ENCODE measurements at places on chromosomes 3 and 15.
A peak's percentile ranks its signal among the peaks of the same experiment; 100 is the strongest.

DNA sequence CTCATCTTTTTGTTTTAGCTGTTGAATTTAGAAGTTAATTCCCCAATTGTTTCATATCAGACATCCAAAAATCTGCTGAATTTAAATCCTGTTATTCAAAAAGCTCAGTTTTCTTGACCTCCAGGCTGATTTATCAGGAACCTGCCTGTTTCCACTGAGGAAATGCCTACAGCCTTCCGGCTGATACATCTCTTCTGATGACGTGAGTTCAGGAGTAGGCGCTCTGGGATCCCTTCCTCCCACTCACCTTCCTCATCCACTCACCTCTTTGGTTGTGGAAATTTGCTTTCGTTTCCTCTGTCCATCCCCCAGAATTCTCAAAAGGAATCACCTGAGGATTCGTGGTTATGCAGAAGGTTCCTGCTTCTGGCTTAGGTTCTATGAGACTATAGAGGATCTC lies 55.4 kb upstream of the ALDH1A3 start:
- no peak for DNase-seq

DNA sequence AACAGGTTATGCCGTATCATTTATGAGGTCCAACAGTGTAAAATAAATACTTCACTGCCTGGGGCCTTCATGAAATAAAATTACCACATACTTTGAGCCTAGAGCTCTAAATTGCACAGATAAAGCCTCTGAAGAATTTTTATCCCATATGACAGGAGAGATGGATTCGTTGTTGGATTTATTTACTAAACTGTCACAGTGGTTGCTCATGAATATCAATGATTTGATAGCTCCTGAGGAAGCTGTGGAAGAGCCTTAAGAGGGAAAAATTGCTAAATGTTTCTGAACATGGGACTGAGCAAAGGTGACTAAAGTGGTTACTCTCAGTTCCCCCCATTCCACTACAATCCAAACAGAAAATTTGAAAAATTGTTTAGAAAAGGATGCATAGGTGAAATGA lies 558.9 kb upstream of the IL12A start:
- no peak for DNase-seq

- DNase-seq: no peak
Measured at GRCh38 chr15:72491768-72492167, 17.6 kb downstream of the ARIH1 start.

- DNase-seq: no peak
Measured at GRCh38 chr3:116877968-116878367, 168.4 kb downstream of the TUSC7 start.

DNA sequence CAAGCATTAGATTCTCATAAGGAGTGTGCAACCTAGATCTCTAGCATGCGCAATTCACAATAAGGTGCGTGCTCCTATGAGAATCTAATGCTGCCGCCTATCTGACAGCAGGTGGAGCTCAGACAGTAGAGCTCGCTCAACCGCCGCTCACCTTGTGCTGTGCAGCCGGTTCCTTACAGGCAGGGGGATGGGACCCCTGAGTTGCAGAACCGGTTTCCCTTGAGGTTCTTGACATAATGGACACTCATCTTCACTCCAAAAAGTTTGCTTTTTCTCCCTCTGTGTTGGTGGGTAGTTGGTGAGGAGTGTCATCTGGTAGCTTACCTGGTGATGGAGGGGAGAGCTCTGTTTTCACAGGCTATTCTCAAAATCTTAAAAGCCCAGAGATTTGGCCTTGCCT lies 324.0 kb upstream of the TBL1XR1 start:
- DNase-seq: peak; percentile 75

GRCh38 chr3:56118968-56119367 lies 349.3 kb downstream of the ERC2 start:
- DNase-seq: no peak

DNA sequence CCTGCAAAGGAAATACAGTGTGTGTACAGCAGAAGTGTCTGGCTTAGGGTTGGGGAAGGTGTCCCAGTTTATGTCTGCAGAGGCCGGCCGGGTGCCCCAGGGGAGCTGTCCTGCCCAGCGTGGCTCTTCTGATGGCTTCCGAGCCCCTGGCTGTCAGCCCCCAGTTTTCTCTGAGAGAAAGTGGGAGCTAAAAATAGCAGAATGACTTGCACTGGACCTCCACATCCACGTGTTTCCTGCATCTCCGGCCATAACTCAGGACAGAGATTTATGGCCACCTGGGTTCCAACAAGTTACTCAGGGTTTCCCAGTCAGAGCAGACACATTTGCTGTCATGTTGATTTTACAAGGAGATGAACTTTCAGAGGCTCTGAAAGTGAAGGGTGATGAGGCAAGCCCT lies 192.0 kb downstream of the ATP10A start:
- DNase-seq: no peak

- no peak for DNase-seq
Measured at GRCh38 chr3:77898621-77899020, 858.7 kb downstream of the ROBO2 start.

GRCh38 chr3:183692436-183692835 lies 5.2 kb upstream of the YEATS2 start:
- DNase-seq: no peak

- no peak for DNase-seq
Measured at GRCh38 chr3:160980740-160981139, 124.4 kb downstream of the B3GALNT1 start.

- DNase-seq: no peak
Measured at GRCh38 chr3:186368176-186368575, 6.1 kb upstream of the DGKG start.

DNA sequence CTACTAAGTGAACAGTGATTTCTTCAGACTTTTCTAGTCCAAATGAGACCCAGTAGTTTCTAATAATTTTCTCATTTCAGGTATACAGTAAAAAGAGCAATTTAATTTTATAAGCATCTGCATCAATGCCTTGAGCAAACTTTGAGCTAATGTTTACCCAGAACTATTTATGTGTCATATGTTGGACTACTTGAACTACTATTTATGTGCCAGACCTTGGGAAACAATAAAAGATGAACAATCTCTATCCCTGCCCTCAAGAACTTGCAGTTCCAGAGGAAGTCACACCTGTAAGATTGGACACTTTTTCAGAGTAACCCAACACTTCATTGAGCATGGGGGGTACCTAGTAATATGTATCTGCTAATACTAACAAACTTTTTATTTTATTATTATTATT lies 2.3 kb upstream of the UBE3A start:
- no peak for DNase-seq

GRCh38 chr3:41863024-41863423 lies 98.9 kb downstream of the ULK4 start:
- no peak for DNase-seq

DNA sequence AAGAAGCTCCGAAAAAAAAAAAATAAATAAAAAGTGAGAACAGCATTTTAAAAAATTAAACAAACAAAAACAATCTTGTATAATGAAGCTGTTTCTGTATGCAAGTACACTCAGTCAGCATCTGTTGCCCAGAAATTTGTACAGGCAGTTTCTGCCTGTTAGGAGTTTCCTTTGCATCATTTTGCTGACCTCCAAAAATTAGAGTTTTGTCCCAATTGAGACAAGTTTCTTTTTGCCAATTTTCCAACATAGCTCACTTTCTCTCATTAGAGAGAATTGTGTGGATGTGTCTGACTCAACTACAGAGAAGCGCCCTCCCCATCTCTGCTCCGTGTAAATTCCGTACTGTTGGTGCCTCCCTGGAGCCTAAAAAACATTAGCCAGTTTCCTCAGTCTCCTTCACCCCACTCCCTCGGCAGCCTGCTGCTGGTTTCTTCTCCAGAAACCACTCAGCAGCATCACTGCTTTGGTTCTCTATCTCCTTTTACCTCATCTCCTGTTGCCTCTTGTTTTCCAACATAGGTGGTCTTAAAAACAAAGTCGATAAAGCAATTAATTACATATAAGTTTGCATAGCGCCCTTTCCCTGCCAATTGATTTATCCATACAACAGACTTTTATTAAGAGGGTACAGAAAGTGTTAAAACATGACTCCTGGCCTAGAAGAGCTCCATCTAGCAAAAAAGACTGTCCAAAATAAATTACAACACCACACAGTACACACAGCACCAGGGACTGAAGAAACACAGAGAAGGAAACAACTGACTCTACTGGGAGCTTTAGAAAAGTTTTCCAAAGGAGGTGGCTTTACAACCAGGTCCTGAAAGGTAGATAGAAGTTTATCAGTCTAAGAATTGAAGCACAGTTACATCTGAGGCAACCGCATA lies 286.7 kb downstream of the SHOX2 start:
- no peak for DNase-seq

DNA sequence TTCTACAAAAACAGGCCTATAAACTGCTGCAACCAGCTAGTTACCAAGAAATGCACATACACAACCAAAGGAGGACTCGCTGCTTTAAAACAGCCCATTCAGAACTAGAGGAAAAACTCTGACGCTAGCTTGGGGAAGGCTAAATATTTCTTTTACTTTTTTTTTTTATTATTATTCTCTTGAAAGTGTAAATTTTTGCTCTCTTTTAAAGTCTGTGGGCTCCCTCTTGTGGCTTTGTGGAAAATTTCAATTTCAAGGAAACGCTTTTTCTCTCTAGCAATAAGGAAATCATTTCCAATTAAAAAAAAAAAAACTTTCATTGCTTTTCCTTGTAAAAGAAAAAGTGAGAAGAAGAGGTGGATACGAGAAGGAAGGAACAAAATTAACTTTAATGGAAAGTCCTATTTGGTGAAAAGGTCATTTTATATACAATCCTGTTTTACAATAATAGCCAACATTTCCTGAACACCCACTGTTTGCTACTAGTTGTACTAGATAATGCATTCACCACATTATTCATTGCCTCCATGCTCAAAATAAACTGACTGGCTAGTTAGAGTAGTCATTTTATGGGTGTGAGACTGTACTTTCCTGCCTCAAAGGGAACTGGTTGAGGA lies 51.2 kb upstream of the SAMMSON start:
- no peak for DNase-seq

DNA sequence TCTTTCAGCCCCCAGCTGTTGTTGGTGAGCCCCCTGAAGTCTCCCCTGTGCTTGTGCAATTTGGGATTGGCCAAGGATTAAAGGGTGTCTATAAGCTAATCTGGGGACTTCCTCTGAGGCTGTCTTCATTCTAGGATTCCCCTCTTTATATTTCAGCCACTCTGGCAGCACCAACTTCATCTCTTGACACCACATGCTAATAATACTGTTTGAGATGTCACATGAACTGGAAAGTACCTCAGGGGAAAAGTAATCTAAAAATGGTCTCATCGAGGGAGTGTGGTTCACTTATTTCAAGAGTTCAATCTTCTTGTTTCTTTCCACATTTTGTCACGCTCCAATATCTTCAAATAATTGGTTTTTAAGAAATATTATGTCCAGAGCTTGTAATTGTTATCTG lies 279.2 kb upstream of the TMC3 start:
- no peak for DNase-seq

DNA sequence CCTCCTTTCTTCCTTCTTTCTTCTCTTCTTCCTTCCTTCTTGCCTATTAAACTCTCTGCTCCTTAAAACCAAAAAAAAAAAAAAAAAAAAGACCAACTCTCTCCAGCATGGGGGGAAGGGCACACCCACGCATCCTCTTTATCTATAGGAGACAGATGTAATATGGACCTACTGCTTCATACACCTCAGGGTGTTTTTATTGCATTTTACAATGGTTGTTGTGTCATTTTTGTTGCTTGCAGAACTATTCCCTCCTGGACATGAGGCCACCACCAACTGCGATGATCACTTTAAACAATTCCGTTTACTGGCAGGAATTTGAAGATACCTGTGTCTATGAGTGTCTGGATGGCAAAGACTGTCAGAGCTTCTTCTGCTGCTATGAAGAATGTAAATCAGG lies 561.4 kb downstream of the GABRG3 start:
- no peak for DNase-seq

DNA sequence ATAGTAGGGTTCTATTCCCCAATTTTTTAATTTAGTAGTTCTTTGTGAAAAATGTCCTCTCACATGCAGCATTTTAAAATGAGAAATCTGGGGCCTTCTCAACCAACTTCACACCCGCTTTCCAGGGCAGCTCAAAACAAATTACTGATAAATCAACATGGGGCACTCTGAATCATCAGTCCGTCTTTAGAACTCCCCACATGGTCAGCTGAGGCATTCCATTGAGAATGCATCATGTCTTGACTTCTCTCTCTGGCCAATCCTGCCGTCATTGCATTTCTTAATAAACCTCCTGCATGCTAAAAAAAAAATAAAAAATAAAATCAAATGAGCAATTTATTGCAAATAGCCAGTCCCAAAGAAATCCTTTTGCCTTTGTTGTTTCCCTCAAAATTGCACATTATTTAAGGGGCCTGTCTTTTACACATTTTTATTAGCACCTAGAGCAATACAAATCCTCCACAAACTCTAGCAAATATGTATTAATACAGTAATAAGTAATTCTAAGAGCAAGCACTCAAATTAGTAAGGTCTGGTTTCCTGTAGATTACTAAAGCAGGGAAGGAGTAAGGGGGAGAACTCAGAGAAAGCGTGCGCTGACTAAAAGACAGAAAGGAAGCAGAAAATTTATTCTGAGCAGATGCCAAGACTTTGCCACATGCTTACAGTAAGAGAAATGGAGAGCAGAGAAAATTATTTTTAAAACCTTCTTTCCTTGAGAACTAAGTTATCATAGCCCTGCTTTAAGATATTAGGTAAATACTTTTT lies 175.7 kb downstream of the TNIK start:
- DNase-seq: no peak

DNA sequence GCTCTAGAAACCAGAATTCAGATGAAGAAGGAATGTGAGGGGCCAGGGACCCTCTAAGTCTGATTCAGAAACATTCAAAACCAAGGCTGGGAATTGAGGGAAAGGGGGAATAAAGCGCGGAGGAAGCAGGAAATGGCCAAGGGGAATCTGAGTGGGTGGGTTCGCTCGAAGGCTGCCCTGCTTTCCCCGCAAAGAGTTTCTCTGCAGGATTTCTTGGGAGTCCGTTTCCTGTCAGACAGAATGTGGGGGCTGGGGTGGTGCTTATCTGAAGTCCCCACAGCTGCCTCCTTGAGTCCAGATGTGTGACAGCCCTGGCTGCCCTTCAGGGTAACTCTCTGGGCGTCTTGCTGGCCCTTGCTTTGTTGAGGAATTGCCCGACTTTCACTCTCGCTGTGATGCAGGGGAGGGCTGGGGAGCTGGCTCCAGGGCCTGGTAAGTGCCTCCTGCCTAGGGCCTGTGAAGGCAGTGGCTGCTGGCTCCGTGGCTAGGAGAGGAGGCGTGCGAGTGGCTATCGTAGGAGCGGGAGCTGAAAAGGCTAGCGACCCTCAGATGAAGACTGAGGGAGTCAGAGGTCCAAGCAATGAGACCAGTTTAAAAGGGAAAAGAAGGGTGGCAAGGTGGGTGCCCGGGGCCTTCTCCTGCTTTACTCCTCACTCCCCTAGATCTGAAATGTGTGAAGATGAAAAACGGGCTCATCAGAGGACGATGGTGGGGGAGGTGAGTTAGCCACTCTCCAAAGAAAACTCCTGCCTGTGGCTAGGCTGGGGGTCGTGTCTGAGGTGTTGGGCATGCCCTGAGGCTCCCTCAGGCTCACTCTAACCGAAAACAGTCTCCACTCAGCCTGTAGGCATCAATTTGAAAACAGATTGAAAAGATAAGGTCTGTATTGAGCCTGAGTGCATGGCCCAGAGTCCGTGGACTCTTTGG lies 143.9 kb upstream of the UMPS start:
- DNase-seq: no peak
